ENCODE measurements at places on chromosomes 7 and 10.

DNA sequence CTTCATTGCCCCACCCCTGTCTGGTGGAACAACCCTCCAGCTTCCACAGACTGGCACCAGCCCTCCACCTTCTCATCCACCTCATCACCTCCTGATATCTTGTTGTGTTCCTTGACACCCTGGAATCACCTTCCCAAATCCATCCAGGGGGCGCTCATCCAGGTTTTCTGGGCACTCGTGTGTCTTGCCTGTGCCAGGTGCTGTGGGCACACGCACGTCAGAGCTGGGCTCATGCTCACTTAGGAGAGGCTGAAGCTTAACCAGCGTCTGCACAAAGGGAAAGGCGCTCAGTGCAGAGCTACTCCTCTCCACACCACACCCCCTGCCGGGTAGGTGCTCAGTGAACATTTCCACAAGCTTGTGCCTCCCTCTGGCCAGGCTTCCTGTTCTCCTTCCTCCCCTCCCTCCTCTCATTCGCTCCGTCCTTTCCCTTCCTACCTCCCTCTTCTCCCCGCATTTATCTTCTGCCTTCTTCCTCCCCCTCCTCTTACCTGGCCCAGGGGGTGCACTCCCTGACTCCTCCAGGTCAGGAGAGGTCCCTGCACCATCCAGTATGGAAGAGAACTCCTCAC, 4.8 kb downstream of the ADCYAP1R1 start:
- peak; percentile 74 for DNase-seq

DNA sequence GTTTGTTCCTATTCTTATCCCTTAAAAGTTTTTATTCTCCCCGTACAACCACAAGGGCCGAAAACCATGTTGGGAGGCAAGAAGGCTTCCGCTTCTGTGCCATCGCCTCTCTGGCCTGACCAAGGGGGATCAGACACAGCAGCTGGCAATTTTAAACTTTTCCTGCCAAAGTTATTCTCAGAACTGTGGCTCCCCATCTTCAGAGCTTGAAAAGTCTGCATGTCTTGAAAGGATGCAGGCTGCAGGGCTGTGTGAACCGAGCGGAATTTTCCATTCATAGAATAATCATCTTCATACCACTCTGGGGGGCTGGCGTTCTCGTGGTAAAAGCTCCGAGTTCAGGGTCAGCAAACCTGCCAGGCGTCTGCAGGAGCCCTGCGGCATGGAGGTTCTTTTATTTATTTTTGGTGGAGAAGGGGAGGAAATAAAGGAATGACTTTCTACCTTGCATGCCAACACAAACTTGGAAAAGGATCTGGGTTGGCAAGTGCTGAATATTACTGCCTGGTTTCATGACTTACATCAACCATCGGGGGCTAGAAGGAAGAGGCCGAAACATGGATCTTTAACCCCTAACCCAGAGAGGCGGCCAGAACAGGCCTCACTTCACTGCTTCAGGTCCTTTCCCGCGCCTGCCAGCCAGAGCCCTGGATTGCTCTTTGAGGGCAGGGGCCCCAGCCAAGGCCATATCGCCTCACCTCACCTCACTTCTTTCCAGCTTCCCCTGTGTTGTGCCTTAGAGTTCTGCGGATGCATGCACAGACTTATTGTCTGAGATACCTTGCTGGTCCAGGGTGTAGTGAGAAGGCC, 3.0 kb upstream of the NANOS1 start:
- DNase-seq = no peak

DNA sequence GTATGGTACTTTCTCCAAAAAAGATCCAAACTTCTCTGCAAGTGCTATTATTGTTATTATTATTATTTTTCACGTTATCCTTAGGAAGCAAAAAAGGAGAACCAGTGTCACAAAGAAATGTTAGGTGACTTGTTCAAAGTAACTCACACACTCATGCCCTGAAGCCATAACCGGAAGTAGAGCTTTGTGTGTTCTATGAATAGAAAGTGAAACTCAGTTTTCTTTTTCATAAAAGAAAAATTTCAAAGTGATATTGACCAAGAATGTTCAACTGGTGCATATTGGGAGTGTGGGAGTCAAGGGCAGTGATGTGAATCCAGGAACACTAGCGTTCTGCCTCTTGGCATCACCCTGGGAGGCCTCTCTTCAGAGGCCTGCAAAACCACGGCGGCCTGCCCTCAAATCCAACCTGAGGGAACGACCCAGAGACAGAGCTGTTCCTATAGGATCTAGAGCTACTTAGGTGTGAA, 106.1 kb downstream of the PRKCQ start:
- DNase-seq = no peak

DNA sequence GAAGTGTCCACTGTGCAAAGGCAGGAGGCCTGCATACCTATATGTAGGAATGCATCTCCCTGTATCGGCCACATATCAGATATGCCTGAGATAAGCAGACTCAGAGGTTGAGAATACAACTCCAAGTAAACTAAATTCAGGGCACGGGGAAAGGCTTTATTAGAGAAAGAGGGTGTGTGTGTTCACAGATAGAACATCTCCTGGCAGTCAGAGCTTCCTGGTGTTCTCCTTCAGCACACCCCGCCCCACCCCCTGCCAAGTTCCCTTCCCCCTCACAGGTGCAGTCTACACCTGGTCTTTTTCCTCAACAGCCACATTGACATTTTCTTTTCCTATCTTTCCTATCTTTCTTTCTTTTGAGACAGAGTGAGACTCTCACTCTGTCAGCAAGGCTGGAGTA, 17.1 kb downstream of the GBX1 start:
- no peak for DNase-seq

DNA sequence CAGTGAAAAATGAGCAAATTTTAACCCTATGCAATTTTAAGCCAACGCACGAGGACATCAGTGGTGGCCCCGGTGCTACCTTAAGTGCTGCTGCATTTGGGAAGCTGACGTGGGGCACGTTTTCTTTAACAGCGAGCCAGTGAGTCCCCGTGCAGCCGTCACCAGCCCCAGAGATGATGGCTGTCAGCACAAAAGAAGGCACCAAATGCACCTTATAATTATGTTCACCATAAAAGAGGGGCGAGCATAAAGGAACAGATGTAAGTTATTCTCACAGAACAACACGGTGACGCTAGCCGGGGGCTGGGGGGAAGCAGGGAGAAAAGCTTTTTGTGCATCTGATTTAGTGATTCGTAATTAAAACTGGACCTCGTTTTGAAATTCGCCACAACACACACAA, 260.1 kb downstream of the DNAJB6 start:
- no peak for DNase-seq

DNA sequence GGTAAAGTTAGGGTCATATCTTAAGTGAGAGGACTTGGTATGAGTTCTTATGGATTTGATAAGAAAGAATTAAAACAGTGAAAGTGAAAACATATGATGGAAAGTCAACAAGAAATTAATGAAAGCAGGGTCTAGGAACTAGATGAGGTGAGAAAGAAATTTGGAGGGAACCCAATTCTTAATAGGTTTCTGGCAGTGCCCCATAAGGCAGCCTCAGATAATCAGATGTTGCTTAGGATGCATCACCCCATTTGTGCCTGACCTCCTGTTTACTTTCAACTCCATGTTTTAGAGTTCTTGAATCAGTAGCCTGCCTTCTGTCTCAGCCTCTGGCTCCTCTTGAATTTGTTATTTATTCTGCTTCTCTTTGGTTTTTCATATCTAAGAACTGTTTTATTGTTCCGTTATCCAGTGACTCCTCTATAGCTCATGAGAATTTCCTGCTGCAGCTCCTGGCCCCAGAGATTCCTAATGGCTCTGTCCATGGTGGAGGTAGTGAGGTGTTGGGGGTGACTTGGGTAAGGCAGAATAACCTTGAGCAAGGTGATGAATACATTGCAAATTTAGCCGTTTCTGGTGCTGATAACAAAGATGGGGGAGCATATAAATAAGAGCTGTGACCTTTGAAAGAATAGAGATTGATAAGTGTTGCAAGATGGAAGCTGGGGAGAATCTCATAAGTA, 17.6 kb downstream of the ITGB8 start:
- no peak for DNase-seq

DNA sequence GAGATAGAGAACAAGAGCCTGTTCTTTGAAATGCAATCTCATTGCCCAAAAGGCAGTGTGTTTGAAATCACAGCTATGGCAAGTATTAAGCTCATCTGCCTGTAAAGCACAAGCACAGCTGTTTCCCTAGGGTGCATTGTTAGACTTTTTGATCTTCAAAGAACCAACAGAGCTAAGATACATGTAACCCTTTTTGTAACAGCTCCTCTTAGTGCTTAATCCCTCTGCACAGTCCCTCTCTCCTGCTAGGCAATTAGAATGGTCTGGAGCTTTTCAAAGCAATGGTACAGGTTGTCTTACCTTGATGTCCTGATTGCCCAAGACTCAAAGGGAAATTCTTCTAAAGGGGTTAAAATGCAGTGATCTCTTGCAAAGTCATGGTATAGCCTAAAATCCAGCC, 249.6 kb upstream of the CHRM2 start:
- no peak for DNase-seq

- no peak for DNase-seq
These were observed 60.4 kb upstream of the CDK1 start for GRCh38 chr10:60717852-60718251.
